H4 (cell line): ENCODE measurements at places on chromosomes 1 and 21. TPM values are rescaled to one million over a fixed set of nuclear protein-coding genes. Genes with fewer than 3 reads are reported as not detected.

Gene TMEM82
- total RNA-seq, result not detected in 2 replicates

DNA sequence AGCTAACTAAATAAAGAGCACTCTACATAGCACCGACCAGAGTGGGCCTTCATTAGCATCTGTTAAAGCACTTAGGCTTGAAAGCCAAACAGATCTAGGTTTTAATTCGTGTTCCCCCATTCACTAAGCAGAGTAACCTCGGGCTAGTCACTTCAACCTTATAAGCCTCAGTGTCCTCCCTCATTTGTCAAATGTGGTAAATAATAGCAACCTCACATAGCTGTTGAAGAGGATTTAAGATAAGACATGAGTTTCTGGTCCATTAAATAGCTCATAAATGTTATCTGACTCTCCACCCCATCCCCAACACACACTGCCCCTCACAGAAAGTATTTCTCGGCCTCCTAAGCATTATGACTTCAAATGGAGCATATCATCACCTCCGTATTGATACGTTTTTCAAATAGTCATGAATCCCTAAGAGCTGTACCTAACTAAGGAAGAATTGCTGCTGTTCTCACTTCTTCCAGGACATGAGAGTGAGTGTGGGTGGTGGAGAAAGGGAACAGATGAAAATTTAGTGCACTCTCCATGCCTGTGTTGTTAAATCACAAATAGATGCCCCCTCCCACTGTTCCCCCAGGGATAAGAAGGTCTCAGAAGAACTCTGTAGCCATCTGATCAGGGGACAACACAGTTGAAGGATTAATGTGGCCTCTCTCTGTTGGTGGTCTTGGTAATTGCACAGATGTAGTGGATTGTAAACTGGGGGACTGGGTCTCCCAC lies 47.6 kb downstream of the PLPP3 start:
- DNase-seq, result no peak

GRCh38 chr1:210757677-210758076 lies 376.3 kb downstream of the KCNH1 start:
- DNase-seq, result no peak

DNA sequence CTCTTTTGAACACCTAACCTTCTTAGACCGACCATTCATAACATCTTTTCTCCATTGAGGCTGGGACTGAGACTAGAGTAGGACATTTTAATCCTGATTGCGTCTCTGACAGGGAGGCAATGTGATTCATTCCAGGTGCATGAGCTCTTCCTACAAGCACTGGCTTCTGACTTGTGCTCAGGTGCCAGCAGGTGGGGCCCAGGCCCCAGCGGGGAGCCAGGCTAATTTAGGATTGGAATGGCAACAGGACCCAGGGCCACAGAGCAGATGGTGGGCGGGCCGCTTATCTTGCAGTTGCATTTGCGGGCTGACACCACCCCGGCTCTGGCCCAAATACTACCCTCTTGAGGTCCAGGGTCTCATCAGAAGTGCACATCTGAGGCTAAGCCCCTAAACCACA lies 4.1 kb downstream of the GPA33 start:
- no peak for DNase-seq

Gene ELF3
- 1.9 and 4.5 TPM in 2 replicates for total RNA-seq
